OCI-M1 (cell line): ENCODE measurements at places on chromosomes 5 and 9.

DNA sequence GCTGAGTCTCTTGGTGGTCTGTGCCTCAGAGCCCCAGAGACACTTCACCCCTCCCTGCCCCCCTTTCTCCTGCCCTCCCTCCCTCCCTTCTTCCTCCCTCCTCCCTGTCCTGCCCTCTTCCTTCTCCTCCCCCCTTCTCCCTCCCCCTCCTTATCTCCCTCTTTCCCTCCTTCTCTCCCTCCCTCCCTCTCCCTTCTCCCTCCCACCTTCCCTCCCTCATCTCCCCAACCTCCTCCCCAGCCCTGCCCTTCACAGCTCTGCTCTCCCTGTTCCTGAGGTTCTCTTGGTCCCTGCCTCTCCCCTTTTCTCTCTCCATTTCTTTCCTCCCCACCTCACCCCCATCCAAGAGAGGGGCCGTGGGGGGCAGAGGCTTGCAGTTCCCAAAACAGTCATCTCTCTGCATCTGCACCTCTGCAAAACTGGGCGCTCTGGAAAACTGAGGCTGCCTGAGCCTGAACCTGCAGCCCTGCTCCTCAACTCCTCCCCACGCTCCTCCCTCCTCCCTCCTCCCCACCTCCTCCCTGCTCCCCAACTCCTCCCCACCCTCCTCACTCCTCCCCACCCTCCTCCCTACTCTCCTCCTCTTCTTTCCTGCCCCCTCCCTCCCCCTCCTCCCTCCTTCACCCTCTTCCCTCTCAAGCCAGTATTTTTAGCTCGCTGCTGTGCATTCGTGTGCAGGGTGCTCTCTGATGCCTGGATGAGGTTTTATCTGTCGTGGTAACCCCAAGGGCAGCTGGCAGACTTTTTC is 219.1 kb downstream of the C9orf50 start:
- DNase-seq: peak; percentile 12

GRCh38 chr5:160280384-160281095 is 31.8 kb downstream of the CCNJL start:
- DNase-seq: no peak

DNA sequence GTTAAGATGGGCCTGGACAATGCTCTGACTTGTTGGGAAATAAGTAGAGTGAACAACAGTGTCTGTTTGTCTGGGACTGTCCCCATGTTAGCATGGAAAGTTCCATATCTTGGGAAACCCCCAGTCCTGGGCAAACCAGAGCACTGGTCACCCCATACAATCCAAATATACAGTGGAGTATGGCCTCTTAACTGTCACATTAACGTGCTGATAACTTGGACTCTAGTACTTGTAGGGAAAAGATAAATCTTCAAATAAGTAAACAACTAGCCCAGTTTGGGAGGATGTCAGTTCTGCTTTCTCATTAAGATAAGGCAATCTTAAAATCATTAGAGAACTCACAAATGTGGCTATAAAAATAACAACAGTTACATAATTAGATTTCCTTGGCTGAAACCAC is 47.6 kb upstream of the JAK2 start:
- DNase-seq: peak; percentile 99

DNA sequence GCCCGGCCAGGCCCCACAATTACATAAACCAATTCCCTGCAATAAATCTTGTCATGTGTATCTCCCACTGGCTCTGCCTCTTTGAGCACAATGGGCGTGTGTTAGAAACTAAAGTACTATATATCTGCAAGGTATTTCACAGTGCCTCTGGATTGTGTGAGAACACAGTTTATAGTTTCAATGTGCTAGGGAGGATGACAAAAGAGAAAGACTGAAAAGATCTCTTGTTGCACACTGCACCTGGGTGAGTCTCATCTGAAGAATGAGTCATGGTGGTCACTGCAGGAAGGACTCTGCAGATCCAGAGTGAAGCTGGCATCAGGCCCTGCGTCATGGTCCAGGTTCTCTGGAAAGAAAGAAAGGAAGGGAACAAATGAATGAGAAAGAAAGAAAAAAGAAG is 20.7 kb upstream of the CTSV start:
- DNase-seq: no peak

DNA sequence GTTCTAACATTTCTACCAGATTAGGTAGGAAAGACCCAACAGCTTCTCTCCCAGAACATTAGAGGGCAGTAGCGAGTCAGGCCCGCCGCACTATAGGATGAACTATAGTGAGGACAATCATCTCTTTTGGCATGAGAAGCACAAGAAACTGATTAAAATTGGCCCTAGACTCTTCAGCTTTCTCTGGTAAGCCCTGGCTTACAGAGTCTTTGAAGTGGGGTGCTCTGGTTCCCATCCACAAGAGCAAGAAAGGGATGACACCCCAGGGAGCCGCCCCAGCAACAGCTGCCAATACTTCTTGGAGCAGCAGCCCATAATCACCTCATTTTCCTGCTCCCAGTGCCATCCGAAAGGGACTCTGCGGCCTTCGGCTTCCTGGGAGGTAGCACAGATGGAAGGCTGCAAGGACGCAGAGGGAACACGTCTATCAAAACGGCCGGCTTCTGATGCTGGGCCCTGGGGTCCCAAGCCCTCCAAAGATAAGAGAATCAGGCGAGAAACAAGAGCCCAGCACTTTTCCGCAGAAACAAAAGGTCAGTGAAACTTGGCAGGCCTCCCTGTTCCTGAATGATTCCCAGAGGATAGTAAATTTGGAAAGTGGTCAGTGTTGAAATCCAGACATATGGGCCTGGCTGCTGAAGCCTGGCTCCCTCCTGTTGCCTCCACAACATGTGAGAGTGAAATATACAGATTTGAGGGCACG is 69.3 kb downstream of the HSD17B3 start:
- peak; percentile 59 for DNase-seq

DNA sequence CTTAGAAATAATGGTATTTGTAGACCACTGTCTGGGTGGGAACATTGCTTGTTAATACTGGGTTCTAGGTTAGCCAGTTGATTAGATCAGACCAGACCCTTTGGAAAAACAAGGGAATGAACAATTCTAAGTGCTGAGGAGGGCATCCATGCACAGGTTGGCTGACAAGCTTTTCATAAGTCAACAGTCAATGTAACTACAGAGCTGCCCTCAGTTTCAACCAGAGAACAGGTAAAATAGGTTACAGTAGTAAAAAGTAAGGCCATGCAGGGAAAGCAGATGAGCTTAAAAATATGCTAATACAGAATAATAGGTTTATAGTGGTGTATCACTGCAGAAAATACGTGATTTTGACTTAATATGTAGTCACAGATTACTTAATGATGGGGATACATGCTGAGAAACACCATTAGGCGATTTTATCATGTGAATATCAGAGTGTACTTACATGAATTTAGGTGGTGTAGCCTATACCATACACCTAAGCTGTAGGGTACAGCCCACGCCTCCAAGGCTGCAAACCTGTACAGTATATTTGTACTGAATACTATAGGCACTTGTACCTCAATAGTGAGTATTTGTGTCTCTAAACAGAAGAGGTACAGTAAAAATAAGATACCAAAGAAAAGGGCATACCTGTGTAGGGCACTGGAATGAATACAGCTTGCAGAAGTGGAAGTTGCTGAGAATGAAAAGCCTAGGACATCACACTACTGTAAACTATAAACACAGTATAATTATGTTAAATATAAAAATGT is 6.1 kb upstream of the FGF18 start:
- no peak for DNase-seq

- DNase-seq: no peak
Observed at GRCh38 chr5:32949286-32949970, 238.3 kb downstream of the NPR3 start.

GRCh38 chr9:134575103-134575900 is 66.3 kb upstream of the COL5A1 start:
- no peak for DNase-seq

DNA sequence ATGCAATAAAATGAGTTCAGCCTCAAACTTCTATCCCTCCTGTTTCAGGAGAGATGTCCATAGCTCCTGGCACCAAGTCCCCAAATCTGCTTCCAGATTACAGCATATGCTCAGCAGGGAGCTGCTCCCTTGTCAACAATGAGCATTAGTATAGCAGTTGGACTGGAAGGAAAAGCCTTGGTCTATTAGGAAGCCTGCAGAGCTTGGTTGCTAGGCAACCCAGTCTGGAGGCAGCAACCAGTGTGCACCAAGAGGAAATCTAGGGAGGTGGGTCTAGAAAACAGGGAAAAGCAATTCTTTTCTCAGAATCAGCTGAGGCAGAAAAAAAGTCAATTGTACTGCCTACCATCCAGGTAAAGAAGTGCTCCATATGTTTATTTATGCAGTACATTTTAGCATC is 229.5 kb upstream of the NMUR2 start:
- DNase-seq: no peak

DNA sequence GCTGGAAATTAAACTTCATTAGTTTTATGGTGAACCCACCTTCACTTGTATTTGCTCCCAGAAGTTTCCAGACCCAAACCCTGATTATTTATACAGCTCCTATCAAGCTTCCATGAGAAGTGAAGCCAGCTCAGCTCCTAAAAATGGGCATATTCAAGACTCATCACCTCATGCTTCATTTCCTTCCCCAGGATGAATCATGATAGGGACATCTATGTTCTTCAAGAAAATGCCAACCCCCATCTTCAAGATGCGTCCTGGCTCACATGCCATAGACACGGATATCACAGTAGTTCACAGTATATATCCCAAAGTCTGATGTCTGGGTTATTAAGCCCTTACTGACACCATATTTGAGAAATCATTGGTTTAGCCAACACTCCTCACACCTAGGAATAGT is 217.6 kb downstream of the NPR3 start:
- no peak for DNase-seq

DNA sequence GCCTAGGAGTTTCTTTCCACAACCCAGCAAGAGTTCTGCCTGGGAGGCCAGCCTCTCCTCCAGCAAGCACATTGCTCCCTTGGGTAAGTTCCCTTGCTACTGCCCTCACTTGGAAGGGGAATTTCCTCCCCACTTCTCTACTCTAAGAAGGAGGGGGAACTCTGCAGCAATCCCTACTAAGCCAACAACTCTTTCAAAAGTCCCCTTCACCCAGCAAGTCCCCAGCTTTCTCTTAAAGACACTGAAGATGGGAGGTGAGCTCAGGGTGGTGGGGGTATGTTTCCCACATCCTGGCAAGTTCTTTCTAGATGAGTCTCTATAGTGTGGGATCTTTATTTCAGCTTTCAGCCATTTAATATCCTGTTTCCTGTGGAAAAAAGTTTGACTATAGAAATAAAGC is 49.0 kb downstream of the PDE8B start:
- no peak for DNase-seq

DNA sequence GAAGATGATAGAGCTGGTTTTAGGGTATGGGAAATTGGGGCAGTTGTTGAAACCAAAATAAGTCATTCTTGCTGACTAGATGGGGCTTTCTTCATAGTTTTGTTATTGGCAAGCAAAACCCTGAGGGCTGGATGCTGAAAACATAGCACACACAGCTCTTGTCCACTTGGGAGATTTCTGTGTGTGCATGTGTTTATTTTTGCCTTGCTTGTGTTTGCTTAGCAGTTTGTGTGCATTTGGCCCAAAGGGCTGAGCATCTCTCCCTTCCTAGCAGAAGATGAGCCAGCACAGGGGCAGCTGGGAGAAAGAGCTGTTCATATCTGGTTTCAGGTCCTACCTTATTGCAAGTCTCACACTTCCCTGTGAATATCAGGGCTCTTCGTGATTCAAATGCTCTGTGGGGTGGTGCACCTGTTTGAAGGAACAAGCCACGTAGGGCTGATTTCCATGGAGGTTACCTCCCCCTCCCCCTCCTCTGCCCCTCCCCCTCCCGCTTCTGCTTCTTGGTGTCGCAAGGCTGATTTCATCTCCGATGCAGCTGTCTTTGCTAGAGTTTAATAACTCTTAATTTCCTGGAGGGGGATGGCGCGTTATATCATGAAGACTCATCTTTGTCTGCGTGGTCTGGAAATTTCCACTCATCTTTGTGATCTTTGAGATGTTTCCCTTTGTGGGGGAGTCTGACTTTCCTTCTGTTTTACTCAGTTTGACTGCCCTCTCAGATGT is 296.5 kb downstream of the ARHGAP26 start:
- no peak for DNase-seq

GRCh38 chr9:92425474-92425873 is 1.2 kb upstream of the OMD start:
- DNase-seq: no peak

- DNase-seq: no peak
Observed at GRCh38 chr5:120164986-120165385, 299.1 kb upstream of the PRR16 start.

- DNase-seq: no peak
Observed at GRCh38 chr9:94031946-94032345, 52.3 kb upstream of the PTPDC1 start.

DNA sequence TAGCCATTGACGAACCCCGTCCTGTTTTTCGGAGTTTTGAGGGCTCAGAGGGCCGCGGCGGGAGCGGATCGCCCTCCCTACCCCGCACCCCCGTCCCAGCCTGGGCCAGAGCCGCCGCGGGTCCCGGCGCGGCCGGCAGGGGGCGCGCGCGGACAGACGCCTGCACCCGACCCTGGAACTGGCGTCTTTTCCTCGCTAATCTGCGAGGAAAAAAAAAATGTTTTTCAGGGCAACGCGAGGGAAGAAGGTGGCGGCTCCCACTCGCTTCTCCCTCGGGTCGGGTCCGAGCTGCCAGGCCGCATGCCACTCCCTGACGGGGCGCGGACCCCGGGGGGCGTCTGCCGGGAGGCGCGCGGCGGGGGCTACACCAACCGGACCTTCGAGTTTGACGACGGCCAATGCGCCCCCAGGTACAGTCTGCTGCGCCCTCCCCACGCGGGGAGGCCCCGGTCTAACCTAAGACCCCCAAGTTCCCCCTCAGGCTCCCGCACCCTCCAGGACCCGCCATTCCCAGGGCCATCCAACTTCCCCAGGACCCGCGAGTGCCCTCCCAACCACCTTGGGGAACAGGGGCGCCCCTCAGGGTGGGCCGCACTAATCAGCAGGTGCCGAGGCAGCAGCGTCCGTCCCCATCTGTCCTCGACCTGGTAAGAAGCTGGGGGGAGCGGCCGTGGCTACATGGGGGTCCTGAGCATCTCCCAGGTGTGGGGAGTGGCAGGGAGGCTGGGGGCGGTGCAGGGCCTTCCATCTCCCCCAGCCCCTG is at the start of gene KCNT1:
Gene KCNT1, plus strand, starts transcription at position 227 of the 763 bp plus-strand sequence. Its CDS starts 74 bp downstream, at position 301.
- DNase-seq: peak; percentile 70

GRCh38 chr5:138824924-138825863 is 49.9 kb downstream of the LRRTM2 start:
- peak; percentile 56 for DNase-seq

- DNase-seq: no peak
Observed at GRCh38 chr5:25345240-25345771, 700.5 kb upstream of the CDH10 start.

DNA sequence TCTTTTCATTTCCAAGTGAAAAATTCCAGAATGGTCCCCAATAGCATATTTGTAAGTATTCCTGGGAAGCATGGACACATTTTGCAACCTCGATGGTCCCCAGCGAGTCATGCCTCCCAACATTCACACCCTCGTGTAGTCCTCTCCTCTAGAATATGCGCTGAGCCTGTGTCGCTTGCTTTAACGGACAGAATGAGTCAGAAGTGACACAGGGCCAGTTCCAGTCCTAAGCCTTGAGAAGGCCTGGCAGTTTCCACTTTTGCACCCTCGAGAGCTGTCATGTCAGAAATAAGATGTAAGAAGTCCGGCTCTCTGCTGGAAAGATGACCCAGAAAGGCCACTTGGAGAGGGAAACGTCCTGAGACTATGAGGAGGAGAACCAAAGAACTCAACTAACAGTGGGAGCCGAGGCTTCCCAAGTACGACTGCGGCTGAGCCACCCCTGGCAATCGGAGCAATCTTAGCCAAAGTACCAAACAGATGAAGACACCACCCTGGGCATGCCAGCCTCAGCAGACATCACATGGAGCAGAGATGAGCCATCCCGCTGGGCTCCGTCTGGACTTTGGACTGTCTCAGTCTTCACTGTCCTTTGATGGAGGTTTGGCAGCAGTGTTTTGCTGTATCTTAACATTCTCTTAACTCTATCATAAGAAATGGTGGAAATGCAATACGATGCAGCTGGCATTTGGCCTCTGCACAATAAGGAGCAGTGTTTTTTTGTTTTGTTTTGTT is 42.6 kb upstream of the GFPT2 start:
- no peak for DNase-seq
